ENCODE measurements at places on chromosomes 11 and 22. TPM values are rescaled to one million over a fixed set of nuclear protein-coding genes. Genes with fewer than 3 reads are reported as not detected.

DNA sequence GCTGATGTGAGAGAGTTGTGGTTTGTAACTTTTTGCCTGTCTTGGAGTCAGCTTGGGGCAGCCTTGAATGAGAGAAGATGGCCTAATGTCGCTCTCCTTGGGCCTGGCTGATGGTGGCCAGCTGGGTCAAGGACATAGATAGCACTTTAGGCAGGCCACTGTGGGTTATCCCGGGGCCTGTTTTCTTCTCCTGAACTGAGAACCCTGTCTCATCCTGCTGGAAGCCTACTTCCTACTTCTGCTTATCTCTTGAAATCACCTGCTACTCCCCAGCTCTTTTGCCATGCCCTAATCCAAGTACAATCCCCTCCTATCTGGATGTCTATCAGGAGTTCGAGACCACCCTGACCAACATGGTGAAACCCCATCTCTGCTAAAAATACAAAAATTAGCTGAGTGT, 49.5 kb downstream of the OSBP2 start:
- H3K4me1 ChIP-seq: no peaks in the 10 kb centered on the region
- H3K36me3 ChIP-seq: no peaks in the 10 kb centered on the region
- no peak overlapping the region for H3K27ac ChIP-seq
- DNase-seq: no peak
- H3K4me3 ChIP-seq: no peak overlapping the region

DNA sequence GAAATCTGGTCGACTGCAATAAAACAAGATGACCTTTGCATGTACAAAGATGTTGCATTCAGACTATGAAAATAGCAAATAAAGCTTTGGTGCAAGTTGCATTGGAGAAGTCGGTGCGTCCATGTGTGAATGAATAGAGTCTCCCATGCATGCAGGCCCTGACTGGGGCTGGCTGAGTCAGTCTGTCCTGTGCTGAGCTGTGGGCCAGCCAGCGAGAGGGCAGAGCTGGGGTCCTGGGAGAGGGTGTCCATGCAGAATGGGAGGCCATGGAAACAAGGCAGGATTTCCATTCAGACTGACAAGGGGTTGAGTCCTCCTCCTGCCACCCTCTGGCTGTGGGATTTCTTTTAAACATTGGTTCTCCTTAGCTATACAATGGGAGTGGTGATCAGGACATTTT, 2.3 kb upstream of the CRYBB3 start:
- no peaks in the 10 kb centered on the region for H3K27me3 ChIP-seq
- H3K4me1 ChIP-seq: no peaks in the 10 kb centered on the region
- no peak overlapping the region for H3K4me3 ChIP-seq
- no peak for DNase-seq

ALKBH3 gene
- total RNA-seq: 18.2 TPM

OR5P2 gene
- total RNA-seq: not detected

RIBC2 gene
- not detected for total RNA-seq

KRTAP5-7 gene
- total RNA-seq: not detected

All from heart right ventricle (tissue), 16 donors.